ENCODE measurements at places on chromosomes 4 and X. TPM values are rescaled to one million over a fixed set of nuclear protein-coding genes. Genes with fewer than 3 reads are reported as not detected.

PGM2 gene
- total RNA-seq: 14.1 TPM

SLC26A1 gene
- total RNA-seq: 0.33 TPM

CT47B1 gene
- total RNA-seq: not detected

PF4V1 gene
- total RNA-seq: not detected

- H3K27me3 ChIP-seq: no peaks in the 10 kb centered on the region
- no peak overlapping the region for H3K4me3 ChIP-seq
- H3K4me1 ChIP-seq: no peaks in the 10 kb centered on the region
- H3K27ac ChIP-seq: no peak overlapping the region
- DNase-seq: no peak
- H3K36me3 ChIP-seq: no peaks in the 10 kb centered on the region
These were observed 72.1 kb upstream of the FAM241A start for GRCh38 chr4:112073181-112073580.

DNA sequence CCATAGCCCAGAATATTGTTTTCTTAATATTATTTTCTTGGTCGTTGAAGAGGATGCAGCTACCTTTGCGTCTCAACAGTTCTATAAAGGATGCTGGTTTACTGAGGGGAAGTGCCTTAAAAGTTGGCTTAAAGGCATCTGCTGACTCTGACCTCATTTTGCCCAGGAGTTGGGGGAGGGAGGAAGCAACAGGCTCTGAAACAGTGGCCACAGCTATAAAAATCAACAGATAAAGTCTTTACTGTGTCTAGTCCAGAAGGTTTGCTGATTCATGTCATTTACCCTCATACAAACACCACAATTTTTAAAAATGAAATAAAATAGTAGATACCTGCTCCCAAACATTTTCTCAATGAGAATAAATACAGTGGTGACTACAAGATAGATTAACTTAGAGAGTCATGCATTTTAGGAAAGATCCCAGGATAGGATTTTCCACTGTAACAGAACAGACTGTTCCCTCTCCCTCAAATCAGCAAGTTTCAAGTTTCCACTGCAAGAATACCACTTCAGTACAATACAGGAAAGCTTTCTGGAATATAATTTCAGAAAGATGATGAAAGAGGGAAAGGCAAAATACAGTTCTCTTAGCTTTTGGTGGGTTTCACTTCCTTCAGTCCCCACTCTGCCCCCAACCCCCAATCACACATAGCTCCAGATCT, 1.9 kb downstream of the PHKA1 start:
- H3K4me1 ChIP-seq: no peaks in the 10 kb centered on the region
- no peak overlapping the region for H3K27ac ChIP-seq
- no peaks in the 10 kb centered on the region for H3K36me3 ChIP-seq
- no peaks in the 10 kb centered on the region for H3K27me3 ChIP-seq

DNA sequence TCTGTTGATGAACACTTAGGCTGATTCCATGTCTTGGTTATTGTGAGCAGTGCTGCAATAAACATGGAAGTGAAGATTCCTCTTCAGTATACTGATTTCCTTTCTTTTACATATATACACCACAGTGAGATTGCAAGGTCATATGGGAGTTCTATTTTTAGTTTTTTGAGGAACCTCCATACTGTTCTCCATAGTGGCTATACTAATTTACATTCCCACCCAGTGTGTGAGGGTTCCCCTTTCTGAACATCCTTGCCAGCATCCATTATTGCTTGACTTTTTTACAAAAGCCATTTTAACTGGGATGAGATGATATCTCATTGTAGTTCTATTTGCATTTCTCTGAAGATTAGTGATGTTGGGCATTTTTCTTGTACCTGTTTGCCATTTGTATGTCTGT, 80.5 kb upstream of the GALNT7 start:
- H3K27ac ChIP-seq: no peak overlapping the region
- H3K4me3 ChIP-seq: no peak overlapping the region
- H3K27me3 ChIP-seq: no peaks in the 10 kb centered on the region
- no peaks in the 10 kb centered on the region for H3K36me3 ChIP-seq
- DNase-seq: no peak

DNA sequence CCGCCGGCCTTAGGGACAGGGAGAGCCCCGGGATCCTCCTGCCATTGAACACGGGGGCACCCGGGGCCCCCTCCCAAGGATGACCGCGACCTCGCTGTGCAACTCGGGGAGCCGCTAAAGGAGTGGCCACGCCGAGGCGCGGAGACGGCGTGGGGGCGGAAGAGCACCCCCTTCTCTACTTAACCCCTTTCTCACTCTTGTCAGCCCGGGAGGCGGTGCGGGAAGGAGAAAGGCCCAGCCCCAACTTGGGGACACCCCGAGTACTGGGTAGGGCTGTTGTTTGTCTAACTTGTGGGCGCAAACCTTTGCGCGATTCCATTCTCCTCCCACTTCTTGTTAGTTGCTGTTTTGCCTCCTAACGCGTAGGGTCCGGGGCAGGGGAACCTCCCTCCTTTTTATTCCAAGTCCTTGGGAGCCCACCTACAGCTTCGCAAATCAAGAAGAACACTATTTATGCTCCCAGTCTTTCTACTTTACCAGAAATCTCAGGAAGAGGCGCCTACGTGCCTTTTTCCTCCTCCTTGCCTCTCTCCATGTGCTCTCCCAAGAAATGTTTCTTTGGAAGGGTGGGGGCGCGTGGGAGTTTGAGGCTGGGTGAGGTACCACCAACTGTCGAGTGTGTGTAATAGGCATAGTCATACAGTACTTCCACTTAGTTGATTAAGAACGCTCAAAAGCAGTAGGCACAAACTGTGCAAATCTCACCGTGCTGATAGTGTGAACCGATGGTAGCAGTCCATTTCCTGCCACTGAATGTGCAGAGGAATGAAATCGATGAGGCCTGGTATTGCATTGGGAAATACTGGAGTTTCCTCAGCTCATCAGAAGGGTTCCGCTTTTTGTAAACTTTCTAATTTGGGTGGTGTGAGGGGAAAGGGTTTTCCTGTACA, 813 bp downstream of the DIAPH2 start:
- peak overlapping the region; percentile 79 for H3K27ac ChIP-seq
- peak overlapping the region; percentile 73 for H3K4me3 ChIP-seq
- no peaks in the 10 kb centered on the region for H3K36me3 ChIP-seq
- no peaks in the 10 kb centered on the region for H3K4me1 ChIP-seq
- H3K27me3 ChIP-seq: no peaks in the 10 kb centered on the region
- DNase-seq: peak; percentile 56

DNA sequence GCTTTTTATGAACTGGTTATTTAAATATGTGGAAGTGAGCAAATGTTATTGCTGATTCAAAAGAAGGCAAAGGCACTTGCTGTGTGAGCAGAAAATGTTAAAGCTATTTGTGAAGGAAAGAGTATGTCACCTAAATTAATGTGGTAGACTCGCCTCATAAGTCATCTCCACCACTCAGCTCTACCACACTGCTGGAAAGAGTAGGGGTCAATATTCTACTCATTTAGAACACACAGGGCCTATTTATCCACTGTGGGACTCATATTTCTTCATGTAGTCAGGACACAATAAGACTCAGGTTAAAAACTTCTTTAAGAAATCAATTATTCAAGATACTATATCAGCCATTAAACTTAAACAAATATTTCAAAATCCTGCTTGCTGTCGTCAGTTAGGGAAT, 106.5 kb downstream of the SLC7A11 start:
- no peaks in the 10 kb centered on the region for H3K4me1 ChIP-seq
- DNase-seq: no peak
- H3K4me3 ChIP-seq: no peak overlapping the region
- no peaks in the 10 kb centered on the region for H3K36me3 ChIP-seq
- H3K27me3 ChIP-seq: no peaks in the 10 kb centered on the region

DNA sequence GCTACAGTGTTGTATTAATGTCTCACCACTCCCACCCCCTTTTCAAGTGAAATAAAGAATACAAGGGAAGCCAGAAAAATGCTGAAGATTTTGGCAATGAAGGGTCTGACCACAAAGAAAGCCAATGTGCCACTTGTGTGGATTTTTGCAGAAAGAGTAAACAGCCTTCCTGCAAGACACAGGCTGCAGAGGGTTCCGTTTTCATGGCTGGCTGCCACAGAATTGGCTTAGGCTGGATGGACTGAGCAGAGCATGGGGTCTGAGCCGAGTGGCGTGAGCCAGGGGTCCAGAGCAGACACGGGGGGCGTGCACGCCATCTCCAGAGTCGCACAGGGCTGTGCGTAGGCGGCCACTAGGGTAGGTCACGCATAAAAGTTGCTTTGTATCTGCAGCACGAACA, 69.2 kb downstream of the MTNR1A start:
- no peaks in the 10 kb centered on the region for H3K27me3 ChIP-seq
- DNase-seq: peak; percentile 56
- H3K4me3 ChIP-seq: peak overlapping the region; percentile 56
- H3K27ac ChIP-seq: no peak overlapping the region
- H3K4me1 ChIP-seq: peaks cover 3% of the 10 kb centered on the region

DNA sequence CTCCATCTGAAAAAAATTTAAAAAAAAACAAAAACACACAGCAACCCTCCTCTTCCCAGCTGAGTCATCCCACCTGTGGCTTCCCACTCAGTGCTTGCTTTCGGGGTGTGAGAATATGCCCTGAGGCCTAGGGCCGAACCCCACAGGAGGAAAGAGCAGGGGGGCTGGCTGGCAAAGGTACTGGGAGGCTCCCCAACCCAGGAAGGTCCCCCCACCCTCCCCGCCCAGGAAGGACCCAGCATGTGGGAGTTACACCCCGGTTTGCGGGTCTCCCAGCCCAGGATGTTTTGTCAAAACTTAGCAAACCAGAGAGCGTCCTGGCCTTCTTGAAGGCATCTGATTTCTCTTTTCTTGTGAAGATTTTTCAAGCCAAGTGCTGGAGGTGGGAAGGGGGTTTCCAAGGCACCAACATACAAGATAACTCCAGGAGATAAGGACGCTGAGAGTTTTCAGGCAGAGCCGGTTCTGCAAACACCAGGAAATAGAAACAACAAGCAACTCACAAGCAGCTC, 25.7 kb upstream of the CSF2RA start:
- H3K4me3 ChIP-seq: no peak overlapping the region
- no peaks in the 10 kb centered on the region for H3K36me3 ChIP-seq
- no peaks in the 10 kb centered on the region for H3K27me3 ChIP-seq
- H3K4me1 ChIP-seq: no peaks in the 10 kb centered on the region

DNA sequence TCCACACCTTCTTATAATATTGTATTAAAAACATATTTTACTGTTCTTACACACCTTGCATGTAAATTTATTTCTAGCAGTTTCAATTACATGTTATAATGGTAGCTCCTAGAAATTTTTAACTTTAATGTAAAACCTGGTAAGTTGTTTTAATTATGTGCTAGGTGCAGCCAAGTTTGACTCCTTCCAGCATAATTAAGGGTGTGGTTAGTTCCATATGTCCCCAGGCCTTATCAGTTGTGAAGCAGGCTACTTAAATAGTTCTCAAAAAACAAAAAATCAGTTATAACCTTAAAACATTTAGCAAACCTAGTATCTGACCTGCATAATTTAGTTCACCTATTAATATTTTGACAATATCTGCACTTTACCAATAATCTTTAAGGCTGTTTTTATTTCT, 26.9 kb upstream of the PASD1 start:
- no peak overlapping the region for H3K27ac ChIP-seq
- no peaks in the 10 kb centered on the region for H3K36me3 ChIP-seq
- H3K4me1 ChIP-seq: no peaks in the 10 kb centered on the region
- no peak for DNase-seq
- no peak overlapping the region for H3K4me3 ChIP-seq

- H3K27ac ChIP-seq: no peak overlapping the region
- no peaks in the 10 kb centered on the region for H3K27me3 ChIP-seq
- DNase-seq: no peak
- no peaks in the 10 kb centered on the region for H3K36me3 ChIP-seq
These were observed 545.5 kb downstream of the SPOCK3 start for GRCh38 chr4:166688835-166689234.

DNA sequence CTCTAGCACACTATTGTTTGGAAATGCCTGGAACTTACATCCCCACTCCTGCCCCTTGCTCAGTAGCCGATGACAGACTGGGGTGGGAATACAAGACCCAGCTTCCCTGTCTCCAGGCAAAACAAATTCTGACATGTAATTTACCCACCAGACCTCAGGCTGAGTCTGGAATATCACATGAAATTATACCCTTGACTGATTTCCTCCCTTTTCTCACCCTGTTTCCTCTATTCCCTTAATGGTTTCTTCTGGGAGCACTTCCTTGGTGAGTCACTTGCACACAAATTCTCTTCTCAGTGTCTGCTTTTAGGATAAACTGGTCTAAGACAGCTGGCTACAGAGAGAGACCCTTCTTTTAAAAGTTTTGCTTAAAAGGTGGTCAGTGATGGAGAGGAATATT, 65.8 kb upstream of the DIPK2B start:
- no peaks in the 10 kb centered on the region for H3K4me1 ChIP-seq
- peaks cover 3% of the 10 kb centered on the region for H3K27me3 ChIP-seq
- H3K4me3 ChIP-seq: no peak overlapping the region
- no peak for DNase-seq
- H3K27ac ChIP-seq: no peak overlapping the region

DNA sequence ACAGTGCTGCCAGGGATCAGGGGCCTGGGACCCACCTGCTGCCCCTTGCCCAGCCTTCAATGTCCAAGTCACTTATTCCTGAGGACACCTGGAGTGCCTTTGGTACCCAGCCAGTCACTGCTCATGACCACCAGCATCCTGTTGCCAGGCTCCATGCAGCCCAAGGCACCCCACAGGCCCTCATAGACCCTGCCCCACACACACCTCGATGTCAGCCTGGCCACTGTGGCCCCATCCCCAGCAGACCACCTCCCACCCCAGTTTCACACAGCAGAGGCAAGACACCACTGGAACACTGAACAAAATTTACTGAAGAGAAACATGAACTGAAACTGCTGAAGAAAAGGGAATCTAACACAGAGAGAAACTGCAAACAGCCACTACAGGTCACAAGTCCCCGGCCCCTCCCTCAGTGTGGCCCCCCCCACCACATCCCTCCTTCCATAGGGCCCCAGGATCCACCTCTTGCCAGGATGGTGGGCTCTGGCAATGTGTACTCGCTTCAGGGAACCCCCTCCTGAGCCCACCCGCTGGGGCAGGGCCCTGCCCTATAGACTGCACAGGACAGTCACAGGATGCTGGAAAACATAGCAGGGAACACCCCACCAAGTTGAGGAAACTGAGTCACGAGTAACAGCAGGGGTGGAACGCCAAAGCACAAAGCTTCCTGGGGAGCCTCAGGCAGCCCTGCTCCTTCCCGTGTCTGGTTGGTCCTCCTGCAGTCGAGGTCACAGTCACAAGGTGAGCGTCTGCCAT, 5.2 kb downstream of the PNMA5 start:
- DNase-seq: no peak
- H3K27me3 ChIP-seq: no peaks in the 10 kb centered on the region
- H3K4me3 ChIP-seq: no peak overlapping the region
- H3K4me1 ChIP-seq: no peaks in the 10 kb centered on the region
